HS-27A (cell line): ENCODE measurements at places on chromosomes 12 and 14.

- DNase-seq, result no peak
These were observed 55.9 kb upstream of the RERGL start for GRCh38 chr12:18145924-18146323.

DNA sequence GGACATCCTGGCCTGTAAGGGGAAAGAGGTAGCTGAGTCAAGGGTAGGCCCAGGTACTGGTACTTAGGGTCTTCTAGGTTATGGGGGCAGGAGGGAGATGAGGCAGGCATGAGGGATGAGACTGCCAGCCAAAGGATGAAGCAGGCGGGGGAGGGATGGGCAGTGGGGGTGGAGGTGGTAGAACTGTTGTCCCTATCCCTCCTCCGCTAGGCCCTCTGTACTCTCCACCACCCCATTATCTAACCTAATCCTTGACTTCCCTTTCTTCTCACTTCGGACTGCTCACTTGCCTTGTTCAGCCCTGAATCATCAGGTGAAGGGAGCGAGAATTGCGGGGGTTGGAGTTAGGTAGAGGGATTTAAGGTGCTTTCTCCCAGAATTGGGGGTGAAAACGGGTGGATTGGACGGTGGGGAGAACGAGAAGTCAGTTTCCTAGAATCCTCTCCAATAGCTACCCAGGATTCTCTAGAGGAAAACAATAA, 562 bp downstream of the PAN2 start:
- no peak for DNase-seq

- no peak for DNase-seq
These were observed 43.2 kb upstream of the MYBPC1 start for GRCh38 chr12:101551362-101552114.

DNA sequence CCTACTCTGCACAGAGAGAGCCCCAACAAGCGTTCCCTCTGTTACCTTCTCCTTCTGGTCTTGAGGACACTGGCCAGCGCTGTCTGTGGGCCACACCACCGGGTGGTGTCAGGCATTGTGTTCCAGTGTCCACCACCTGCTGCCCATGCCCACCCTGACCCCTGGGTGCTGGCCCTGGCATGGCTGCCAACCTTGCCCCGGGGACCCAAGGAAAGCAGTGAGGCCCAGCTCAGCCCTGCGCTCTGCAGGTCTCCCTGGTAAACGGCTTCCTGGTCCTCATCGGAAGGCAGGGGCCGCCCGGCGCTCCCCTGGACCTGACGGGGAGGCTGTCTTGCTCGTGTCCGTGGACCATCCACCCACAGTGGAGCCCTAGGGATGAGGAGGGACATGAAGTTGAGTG, 21.8 kb upstream of the MEG3 start:
- no peak for DNase-seq
